ENCODE measurements at places on chromosomes 11 and 22.

GRCh38 chr11:94513091-94513490, 830 bp downstream of the C11orf97 start:
- no peak for DNase-seq

- no peak for DNase-seq
Measured at GRCh38 chr11:122031813-122032212, 84.2 kb downstream of the BLID start.

GRCh38 chr11:73388265-73389133, 12.3 kb downstream of the RELT start:
- DNase-seq, result no peak

- DNase-seq, result no peak
Measured at GRCh38 chr11:110759972-110760381, 47.7 kb upstream of the ARHGAP20 start.

DNA sequence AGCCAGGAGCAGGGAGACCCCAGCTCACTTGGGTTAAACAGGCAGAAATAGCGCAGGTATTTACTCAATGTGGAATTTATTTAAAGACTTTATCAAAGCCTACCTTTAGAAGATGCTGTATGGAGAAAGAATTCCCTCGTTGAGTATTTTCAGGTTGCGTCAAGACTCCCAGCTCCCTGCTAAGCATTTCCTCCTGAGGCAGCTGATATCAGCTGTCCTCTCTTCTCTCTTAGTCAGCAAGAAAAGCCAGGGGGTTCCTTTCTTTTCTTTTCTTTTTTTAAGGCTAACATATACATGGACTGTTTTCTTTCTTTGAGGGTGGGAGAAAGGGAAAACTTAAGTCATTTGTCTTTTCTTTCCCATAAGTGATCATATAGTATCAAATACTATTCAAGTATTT, 125.8 kb upstream of the POU2AF2 start:
- DNase-seq, result no peak

DNA sequence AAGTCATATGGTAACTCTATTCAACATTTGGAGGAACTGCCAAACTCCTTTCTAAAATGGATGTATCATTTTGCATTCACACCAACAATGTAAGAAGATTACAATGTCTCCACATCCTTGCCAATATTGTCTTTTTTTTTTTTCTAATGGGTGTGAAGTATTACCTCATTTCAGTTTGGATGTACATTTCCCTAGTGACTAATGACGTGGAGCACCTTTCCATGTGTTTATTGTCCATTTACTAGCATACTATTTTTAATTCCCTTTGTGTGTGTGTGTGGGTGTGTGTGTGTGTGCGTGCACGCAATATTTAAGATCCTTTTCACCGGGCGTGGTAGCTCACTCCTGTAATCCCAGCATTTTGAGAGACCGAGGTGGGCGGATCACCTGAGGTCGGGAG, 62.7 kb downstream of the APOL3 start:
- no peak for DNase-seq

DNA sequence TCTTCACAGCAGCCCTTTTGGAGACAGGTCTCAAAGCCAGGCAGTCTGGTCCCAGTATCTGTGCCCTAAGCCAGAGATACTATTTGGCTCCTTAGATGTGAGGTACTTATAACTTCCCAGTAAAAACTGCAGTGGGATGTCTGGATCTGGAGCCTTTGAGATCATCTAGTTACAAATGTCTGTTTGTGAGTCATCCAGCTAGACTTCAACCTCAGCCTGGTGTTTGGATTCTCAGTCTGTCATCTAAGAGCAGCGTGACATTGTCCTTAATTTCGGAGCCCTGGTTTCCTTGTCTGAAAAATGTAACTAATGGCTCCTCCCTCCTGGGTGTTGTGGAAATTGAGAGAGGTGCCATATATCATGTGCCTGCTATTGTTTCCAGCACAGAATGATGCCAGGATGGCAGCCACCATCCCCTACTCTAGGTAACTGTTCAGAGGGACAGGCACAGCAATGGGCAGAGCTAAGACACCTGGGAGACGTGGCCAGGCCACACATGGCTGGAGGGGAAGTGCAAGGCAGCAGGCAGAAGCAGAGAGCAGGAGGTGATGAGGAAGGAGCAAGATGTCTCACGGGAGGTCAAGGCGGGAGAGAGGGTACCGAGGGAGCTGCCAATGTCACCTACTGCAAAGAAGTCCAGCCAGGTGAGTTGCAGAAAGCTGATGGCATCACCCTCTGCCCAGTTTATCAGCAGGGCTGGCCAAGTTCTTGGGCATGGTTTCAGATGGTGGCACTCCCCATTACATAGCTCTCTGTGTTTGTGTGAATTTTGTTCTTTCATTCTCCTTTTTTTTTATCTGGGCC, 20.6 kb upstream of the ST3GAL4 start:
- no peak for DNase-seq

DNA sequence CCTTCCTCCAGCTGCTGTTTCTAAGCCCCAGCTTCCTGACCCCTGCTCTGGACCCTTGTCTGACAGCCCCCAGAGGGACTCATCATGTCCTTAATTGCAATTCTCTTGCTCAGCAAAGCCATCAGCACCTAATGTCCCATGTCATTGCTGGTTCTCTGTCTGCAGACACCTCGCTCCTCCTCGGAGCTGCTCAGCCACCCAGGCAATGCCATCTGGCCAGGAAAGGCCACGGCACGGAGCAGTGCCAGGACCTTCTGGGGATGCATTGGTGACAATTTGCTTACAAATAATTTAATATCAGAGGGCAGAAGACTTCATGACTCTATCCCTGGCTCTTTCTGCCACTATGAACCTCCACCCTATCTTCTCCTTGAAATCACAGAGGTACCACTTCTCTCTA, 107.0 kb upstream of the THY1 start:
- no peak for DNase-seq

- DNase-seq, result no peak
Measured at GRCh38 chr11:65148657-65149056, 14.3 kb upstream of the SYVN1 start.

GRCh38 chr11:6655790-6656583, at the start of gene DCHS1:
Gene DCHS1, minus strand, starts transcription at chr11:6655809. Its CDS starts 14,196 bp downstream, at chr11:6641613.
- DNase-seq, result no peak

GRCh38 chr11:111913997-111914396, 1.5 kb downstream of the HSPB2 start:
- DNase-seq, result no peak

- no peak for DNase-seq
Measured at GRCh38 chr11:114562166-114562916, 2.7 kb upstream of the NXPE1 start.
